NCI-H1105 (cell line): ENCODE measurements at places on chromosomes 2 and 18.
A peak's percentile ranks its signal among the peaks of the same experiment; 100 is the strongest.

DNA sequence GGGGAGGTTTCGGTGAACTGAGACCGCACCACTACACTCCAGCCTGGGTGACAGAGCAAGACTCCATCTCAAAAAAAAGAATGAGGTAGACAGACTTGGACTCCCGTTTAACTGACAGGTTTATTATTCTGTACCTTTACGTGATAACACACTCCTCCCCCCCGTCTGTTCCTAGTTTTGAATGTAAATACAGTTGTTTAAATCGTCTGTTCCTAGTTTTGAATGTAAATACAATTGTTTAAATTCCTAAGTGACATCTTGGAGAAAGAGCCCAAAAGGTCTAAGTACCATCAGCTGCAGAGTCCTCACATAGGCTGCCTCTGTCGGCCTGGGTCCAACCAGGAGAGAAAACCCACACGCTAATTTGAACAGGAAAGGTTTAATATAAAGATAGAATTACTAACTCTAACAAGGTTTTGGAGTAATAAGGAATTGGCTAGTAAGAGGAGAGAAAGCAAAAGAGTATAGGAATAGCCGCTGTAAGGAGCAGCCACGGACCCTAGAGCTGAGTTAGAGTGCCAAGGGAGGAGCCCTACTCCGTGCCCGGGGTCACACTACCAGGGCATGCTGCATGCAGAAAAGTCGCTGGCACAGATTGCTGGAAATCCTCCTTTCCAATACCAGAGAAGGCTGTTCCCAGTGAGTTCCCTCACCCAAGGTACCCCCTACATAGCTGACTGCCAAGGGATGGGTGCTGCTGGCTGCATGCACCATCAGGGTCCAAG, 83.5 kb upstream of the RANBP2 start:
- DNase-seq, result no peak

DNA sequence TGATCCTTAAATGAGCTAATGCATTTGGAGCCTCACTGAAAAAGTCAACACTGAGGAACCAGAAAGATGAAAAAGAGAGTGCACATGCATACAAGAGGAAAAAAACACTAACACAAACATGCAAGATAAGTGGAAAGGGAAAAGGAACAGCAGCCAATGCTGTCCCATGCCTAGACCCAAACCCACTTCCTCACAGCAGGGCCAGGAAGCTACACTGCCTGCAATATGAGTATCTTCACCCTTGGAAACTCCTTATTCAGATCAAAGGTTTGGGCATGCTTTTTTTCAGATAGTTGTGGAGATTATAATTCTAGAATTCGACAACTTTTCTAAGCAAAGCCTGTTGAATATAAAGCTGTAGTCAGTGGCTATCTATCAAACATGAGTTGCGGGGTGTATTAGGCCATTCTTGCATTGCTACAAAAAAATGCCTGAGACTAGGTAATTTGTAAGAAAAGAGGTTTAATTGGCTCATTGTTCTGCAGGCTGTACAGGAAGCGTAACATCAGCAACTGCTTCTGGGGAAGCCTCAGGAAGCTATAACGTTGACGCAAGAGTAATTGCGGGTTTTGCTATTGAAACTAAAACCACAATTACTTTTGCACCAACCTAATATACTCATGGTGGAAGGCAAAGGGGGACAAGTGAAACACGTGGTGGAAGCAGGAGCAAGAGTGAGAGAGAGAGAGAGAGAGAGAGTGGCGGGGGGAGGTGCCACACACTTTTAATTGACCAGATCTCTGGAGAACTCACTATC, 138.2 kb downstream of the MBD2 start:
- DNase-seq, result no peak

DNA sequence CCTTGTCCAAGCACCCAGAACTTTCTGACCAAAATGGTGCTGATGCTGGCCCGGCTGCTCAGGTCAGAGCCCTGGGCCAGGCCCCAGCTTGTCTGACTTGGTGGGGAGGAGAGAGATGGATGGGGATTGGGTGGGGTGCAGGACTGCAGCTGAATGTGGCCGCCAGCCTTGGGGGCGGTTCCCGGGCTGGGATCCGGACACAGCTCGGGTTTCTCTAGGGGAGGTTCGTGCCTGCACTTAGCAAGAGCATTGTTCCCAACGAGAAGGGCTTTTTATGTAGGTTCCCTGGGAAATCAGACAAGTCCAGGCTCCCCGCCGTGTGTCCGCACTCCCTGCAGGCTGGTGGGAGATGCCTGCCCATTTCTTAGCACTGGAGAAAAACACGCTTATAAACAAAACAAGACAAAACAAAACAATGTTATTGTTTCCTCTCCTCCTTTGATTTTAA, 50.5 kb upstream of the HS6ST1 start:
- DNase-seq, result no peak

GRCh38 chr2:45833968-45834344, 182.5 kb downstream of the PRKCE start:
- no peak for DNase-seq

DNA sequence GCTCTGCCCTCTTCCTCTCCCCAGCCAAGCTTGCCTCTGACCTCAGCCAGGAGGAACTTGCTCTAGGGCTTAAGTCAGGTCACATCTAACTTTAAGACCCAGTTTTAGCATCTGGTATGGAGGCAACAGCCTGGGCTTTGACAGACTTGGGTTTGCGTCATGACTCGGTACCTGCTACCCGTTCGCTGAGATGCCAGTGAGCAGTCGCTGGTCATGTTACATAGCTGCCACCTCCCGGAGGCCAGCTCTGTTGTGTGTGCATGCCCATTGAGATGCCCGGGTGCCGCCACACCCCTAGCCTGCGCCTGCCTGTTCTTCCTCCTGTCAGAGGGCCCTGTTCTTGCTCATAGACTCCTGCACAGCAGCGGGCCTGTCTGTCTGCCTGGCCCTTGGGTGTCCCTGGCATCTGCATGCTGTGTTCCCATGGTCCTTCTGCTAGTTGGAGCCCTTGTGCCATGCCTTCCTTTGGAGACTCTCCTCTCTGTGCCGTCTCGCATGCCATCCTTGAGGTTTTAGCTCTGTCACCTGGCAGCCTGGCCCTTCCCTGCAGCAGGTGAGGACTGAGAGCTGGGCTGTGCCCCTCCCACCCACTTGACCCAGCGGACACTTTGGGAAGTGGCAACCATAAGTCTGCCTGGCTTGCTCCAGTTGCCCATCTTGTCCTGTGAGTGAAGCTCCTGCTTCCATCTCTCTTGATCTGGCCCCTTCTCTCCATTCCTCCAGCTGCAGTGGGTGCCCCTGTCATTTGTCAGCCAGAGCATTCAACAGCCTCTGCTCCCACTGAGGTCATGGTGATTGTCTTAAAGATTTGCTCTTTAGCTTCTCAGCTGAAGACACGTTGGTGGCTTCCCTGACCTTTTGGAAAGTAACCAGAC, 24.9 kb downstream of the ASAP2 start:
- DNase-seq, result no peak

GRCh38 chr2:9753276-9753600, 90.0 kb upstream of the TAF1B start:
- DNase-seq, result no peak

- DNase-seq, result no peak
Measured at GRCh38 chr18:25467226-25467987, 115.4 kb upstream of the ZNF521 start.

DNA sequence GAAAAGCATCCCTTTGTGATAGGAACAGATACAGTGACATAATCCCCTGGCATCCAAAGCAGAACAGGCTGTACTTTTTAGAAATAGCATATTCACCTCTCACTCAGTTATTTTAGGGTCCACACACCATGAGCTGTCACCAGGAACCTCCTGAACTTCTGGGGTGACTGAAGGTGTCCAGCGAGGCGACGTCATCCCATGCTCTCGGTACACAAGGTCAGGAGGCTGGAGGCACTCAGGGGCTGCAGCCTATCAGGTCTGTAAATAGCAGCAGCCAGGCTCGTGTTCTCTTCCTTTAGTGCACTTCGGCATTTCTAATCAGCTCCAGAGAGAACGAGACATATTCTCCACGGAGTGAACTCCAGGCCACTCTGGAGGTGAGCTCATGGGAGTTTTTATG, 98.3 kb downstream of the GATA6 start:
- no peak for DNase-seq

DNA sequence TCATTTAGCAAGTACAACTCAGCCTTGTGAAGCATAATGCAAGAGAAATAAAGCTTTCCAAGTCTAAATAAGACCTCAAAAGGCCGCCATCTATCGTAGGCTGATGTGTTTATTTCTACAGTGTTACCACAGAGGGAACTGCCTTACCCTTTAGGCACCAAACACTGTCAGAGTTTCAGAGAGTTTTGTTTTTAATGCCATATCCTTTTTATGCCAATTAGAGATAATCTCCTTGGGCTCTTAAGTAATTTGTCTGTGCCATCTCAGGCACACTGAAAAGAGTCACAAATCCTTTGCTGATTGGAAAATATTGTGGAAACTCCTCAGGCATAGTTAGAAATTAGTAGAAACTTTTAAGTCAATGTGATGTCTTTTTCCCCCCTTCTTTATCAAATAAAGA, 797.1 kb downstream of the SLC4A3 start:
- no peak for DNase-seq

- no peak for DNase-seq
Measured at GRCh38 chr2:230899786-230900185, 25.3 kb downstream of the GPR55 start.

DNA sequence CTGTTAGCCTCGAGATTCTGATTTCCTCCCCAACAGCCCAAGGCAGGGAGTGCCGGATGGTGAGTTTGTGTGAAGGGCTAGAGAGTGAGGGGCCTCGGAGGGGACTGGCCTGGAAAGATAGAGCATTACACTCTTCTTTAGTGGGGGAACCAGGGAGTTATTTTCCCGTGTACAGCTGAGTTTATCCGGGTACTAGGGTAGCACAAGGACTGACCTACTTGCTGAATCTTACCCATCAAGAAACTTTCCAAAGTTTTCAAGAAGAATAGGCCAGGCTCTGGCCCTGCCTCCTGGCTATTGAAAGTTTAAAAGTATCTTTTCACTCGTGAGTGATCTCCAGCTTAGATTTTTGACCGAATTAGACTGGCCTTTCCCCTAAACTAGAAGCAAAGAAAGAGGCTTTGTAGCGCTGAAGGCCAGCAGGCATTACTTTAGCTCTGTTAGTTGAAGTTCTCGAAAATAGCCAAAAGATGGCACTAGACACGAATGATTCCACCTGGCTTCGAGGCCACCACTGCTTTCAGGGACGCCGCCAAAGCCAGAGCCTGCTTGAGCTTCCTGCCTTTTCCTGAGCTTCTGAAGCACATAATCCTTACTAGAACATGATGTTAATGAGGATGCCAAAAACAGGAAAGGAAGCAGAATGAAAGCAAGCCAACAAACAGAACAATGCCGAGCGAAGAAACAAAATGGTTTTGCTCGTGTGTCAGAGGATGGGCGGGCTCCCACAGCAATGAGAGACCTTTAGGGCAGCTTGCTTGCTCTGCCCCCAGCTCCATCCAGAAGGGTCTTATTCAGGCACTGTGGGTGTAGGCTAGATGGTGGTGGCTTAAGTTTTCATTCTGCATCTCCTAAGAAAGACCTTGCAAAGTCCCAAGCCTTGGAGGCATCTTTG, 55.8 kb downstream of the TSN start:
- DNase-seq, result peak; percentile 46

GRCh38 chr2:151357359-151357758, at the start of gene TNFAIP6:
Gene TNFAIP6 (plus strand): TSS chr2:151357592. CDS start chr2:151357667, 75 bp downstream.
- no peak for DNase-seq

DNA sequence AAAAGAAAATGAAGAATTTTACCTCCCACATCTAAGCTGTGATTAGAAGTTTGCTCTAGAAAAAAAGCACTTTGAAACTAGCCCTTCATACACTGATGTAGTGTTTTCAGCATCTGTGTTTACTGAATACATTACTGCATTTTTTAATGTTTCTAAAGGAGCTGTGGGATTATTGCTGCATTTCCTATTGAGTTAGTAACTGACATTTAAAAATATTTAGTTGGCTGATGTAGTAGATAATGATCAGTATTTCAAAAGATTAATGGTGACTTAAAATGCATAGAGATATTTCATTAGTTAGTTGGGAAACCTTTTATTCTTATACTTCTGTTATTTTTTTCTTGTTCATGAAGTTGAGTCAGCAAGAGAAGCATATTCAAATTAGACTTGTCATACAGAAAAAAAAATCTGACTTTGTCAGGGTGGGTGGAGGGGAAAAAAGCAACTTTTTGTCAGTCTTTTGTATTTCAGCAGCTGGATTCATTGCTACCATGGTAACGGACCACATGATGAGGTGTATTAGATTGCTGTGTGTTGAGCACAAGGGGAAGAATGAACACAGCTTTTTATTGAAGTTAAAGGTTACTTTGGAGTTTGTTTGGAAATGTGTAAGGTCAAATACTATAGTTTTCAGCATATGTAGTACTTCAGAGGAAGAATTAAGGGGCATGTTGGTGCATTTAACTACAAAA, at the start of gene DTNA:
Gene DTNA (plus strand): TSS at position 549 of the 692 bp plus-strand sequence. CDS start 45,679 bp downstream, outside the sequence.
- DNase-seq, result peak; percentile 72

DNA sequence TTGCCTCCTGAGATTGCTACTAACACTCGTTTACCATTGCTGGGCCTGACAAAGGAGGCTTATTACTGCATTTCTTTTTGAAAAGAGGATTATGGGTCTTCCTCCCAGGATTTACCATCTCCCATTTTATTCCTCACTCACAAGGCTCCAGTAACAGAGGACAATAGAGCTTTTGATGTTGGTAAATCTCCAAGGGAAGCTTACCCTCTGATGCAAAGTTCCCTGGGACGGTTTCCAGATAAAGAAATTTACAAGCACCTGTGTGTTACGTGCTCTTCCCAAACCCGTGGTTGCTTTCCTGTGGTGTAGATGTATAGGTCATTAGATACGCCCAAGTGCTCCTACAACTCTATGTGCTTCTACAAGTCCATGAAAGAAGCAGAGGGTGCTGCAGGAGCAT, 17.1 kb downstream of the VSNL1 start:
- DNase-seq, result no peak

- peak; percentile 15 for DNase-seq
Measured at GRCh38 chr18:2104620-2105462, 466.5 kb downstream of the METTL4 start.

- DNase-seq, result no peak
Measured at GRCh38 chr2:96913117-96913397, 43.2 kb upstream of the SEMA4C start.

- no peak for DNase-seq
Measured at GRCh38 chr18:61554117-61554776, 221.0 kb downstream of the CDH20 start.

DNA sequence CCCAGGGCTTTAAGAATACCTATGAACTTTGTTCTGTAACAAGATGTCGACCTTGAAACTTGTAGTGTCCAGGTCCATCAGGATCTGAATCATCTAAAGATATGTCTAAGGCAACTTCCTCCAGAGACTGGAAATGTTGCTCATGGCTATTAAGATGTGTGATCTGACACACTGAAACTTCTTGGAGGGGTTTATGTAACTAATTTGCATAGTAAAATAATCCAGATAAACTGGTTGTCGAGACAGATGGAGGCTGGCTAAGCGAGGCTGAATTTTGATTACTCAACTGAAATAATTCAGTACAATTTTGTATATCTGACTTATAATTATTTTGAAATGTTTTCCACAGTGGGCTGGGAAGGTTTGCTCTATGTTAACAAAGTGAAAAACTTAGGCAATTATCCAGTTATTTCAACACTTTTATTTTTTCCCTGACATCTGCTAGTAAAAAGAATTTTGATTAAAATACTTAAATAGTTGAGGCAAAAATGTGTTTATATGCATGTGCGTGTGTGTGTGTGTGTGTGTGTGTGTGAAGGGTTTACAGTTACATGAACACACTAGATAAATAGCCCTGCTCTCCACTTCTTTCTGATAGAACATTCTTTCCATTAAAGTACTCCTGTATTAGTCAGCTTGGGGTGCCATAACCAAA, 11.4 kb upstream of the MAP3K20 start:
- DNase-seq, result no peak

- no peak for DNase-seq
Measured at GRCh38 chr18:56233595-56233994, 404.8 kb downstream of the TXNL1 start.
